Thoracic aorta (tissue), 2 donors: ENCODE measurements at places on chromosomes 1 and 21. TPM values are rescaled to one million over a fixed set of nuclear protein-coding genes. Genes with fewer than 3 reads are reported as not detected.

ATP6V1G3 gene
- not detected for total RNA-seq

DNA sequence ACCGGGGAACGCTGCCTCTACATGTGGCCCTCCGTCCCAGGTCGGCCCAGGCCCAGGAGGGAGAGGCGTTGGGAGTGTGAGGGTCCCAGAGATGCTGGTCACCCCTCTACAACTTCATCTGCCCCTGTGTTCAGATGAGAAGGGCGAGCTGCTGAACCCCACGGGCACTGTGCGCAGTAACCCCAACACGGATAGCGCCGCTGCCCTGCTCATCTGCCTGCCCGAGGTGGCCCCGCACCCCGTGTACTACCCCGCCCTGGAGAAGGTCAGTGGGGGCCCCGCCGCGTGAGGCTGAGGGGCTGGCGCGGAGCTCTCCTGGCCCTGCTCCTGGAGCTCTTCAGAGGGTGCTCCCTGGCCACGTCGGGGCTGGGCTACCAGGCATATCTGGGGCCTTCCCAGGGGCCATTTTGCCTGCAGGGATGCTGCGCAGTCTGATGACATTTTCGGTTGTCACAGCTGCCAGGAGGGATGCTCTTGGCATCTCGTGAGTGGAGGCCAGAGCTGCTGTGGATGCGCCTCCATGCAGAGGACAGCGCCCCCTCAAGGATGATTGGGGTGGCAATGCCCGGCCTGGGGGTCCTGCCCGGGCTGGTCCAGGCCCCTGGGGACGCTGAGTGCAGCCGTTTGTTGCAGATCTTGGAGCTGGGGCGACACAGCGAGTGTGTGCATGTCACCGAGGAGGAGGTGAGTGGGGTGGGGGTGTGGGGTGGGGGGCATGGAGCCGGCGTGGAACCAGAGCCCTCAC, 68.6 kb downstream of the PIK3CD start:
- no peaks in the 10 kb centered on the region for H3K27me3 ChIP-seq
- H3K4me3 ChIP-seq: no peak overlapping the region
- H3K36me3 ChIP-seq: peaks cover 29% of the 10 kb centered on the region
- peaks cover 3% of the 10 kb centered on the region for H3K4me1 ChIP-seq
- DNase-seq: no peak

EBNA1BP2 gene
- 27.1 TPM for total RNA-seq

OR2T29 gene
- total RNA-seq: not detected

DNA sequence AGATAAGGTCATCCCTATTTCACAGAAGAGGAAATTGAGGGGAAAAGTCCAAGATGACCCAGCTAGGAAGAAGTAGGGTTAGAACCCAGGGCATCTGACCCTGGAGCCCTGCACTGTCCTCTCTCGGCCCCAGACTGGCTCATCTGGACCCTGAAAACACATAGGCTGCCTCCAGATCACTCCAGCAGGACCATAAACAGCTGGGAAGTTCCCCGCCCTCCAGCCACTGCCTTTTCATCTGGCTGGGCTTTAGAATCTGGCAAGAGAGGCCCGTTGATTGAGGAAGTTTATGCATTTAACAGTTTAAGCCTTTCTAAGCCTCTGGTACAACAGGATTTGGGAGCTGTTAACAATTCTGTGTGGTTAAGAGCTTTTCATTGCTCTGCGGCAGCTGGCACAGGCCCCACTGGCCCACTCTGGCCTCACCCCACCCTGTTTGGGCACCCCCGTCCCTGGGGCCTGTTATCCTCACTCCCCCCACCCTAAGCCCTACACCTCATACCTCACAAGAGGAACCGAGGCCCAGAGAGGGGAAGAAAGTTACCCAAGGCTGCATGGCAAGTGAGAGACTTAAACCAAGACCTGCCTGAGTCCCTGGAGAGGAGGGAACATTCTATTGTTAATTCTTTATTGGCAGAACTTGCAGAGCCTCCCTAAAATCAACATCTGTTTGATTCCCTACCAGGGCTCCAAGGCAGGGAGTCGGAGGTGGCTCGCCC, 84.2 kb downstream of the EPHB2 start:
- no peaks in the 10 kb centered on the region for H3K36me3 ChIP-seq
- no peak overlapping the region for H3K27ac ChIP-seq
- no peak for DNase-seq
- H3K4me3 ChIP-seq: no peak overlapping the region
- H3K27me3 ChIP-seq: no peaks in the 10 kb centered on the region

DNA sequence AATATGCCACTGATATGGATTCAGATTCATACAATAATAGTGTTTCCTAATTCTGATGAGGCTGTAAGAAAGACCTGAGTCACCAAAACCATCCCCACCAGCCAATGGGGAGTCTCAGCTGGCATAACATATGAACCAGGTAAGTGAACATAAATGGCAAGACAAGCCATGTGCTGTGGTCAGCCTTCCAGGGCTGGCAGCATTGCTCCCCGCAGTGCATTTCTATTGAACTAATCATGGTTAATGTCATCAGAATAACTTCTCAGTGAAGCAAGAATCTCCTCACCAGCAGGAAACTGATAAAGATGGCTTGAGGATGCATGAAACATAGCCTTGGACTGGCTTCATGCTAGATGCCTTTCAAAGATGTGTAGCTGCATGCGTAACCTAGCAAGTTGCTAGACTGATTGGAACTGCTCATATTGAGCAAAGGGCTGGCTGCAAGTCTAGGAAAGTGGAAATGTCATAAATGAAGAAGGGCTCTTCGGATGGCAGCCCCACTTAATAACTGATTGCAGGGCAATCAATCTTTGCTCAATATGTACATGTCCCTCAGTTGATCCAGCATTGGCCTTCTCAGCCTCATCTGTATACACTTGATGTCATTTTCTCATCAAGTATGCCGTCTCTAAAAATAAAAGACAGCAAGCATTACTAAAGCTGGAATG, 88.0 kb downstream of the NTNG1 start:
- DNase-seq: no peak
- H3K4me1 ChIP-seq: no peaks in the 10 kb centered on the region
- no peak overlapping the region for H3K27ac ChIP-seq
- H3K4me3 ChIP-seq: no peak overlapping the region
- no peaks in the 10 kb centered on the region for H3K36me3 ChIP-seq

DNA sequence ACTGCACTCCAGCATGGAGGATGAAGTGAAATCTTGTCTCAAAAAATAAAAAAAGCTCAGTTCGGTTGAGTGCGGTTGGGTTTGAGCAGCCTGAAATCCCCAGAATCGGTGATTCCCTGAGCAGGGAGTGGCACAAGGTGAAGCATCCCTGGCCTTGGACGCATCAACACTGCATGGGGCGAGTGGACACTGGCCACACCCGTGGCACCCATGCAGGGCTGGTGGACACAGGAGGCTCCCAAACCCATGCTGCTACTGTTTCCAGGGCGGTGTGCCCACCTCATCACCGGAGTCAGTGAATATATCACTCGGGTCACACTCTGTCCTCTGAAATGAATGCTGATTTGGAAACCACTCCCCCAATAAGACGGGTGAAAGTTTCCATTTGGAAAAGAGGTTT, 53.4 kb upstream of the ACTRT2 start:
- peaks cover 3% of the 10 kb centered on the region for H3K4me1 ChIP-seq
- no peaks in the 10 kb centered on the region for H3K27me3 ChIP-seq
- no peak overlapping the region for H3K4me3 ChIP-seq
- H3K27ac ChIP-seq: no peak overlapping the region

DNA sequence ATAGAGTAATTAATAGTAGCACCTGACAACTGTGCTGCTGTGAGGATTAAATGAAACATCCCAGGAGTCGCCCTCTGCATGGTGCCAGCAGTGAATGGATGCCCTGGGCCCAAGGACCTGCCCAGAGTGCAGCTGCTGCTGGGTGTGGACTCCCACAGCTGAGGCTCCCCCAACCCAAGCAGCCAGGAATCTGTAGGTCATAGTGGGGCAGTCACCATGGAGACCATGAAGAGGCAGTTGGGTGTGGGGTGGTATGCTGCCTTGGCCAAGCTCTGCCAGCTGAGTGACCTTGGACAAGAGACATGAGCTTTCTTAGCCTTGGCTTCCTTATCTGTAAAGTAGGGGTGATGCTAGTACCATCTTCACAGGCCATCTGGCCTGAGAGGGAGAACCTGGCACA, 9.4 kb downstream of the OLIG2 start:
- no peak overlapping the region for H3K27ac ChIP-seq
- H3K4me3 ChIP-seq: no peak overlapping the region
- H3K36me3 ChIP-seq: no peaks in the 10 kb centered on the region

DNA sequence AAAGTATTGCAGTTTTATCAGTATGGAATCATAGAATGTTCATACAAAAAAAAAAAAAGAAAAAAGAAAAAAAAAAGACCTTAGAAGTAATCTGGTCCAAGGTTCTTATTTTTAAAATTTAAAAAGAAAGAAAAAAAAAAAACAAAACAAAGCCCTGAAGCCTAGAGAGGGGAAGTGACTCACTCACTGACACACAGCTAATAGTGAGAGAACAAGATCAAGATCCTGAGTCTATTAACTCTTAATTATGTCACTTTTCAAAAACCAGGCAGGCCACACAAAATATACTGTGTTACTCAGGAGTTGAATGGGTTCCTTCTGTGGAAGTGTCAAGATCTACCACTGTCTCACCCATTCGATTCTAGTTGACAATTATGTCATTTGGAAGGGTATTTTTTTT, 433.9 kb upstream of the DAB1 start:
- H3K36me3 ChIP-seq: no peaks in the 10 kb centered on the region
- H3K27me3 ChIP-seq: peaks cover 4% of the 10 kb centered on the region
- H3K4me3 ChIP-seq: no peak overlapping the region
- no peak overlapping the region for H3K27ac ChIP-seq
- H3K4me1 ChIP-seq: no peaks in the 10 kb centered on the region

DNA sequence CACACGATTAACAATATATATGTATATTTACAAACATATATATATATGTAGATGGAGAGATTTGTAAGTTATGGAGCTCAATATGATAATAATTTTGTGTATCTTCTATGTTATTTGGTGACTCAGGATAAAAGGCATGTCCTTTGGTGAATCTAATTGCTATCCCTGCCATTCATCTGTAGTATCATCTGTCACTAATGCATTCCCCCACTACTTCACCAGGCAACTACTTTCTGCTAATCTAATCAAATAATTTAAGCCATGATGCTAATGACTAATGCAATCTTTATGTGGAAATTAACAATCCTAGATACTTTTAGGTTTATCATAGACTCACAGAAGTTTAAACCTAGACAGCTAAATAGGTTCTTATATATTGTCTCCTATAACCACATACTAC, 1074.5 kb downstream of the PLA2G4A start:
- H3K4me1 ChIP-seq: no peaks in the 10 kb centered on the region
- H3K27me3 ChIP-seq: no peaks in the 10 kb centered on the region
- H3K36me3 ChIP-seq: no peaks in the 10 kb centered on the region
- H3K4me3 ChIP-seq: no peak overlapping the region
- DNase-seq: no peak

DNA sequence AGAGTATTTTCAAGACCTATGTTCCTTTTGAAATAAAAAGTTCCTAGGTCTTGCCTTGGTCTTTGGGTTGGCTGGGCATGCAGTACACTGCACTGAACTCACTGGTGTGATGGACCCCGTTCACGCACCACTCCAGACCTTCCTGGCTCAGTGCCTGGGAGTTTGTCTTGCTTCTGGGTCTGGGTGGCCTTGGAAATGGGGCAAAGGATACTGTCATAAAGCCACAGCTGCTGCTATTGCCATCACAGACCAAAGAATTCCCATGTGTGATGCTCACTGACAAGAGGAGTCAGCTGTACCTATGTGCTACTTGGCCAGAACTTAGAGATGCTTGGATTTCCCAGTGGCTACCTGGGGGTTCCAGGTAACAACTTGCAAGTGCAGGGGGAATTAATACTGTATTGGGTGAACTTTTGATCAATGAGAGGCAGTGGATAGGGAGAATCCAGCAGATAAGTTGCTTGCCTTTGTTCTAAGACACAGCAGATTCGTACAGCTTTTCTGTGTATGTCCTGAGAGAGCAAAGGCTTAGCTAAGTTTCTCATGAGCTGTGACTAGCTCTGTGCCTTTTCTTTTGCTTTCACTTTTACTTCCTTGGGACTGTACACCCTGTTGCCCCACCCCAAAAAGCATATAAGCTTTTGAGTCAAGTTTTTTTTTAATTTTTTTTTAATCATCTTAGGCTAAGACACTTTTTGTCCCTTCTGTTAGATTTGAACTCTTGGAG, 115.3 kb downstream of the RUNX1 start:
- no peaks in the 10 kb centered on the region for H3K4me1 ChIP-seq
- H3K27me3 ChIP-seq: no peaks in the 10 kb centered on the region
- DNase-seq: no peak
- H3K4me3 ChIP-seq: no peak overlapping the region

NBPF3 gene
- 9.5 TPM for total RNA-seq

GRCh38 chr1:100290291-100290690, 24.3 kb downstream of the RTCA start:
- H3K27me3 ChIP-seq: no peaks in the 10 kb centered on the region
- H3K4me3 ChIP-seq: no peak overlapping the region
- H3K4me1 ChIP-seq: no peaks in the 10 kb centered on the region
- no peak overlapping the region for H3K27ac ChIP-seq
- DNase-seq: no peak
- H3K36me3 ChIP-seq: peaks cover 27% of the 10 kb centered on the region
